ENCODE measurements at places on chromosomes 6 and 20. TPM values are rescaled to one million over a fixed set of nuclear protein-coding genes. Genes with fewer than 3 reads are reported as not detected.
A peak's percentile ranks its signal among the peaks of the same experiment; 100 is the strongest.

DDR1 gene
- 197 TPM for total RNA-seq

CST1 gene
- total RNA-seq = not detected

CDYL gene
- total RNA-seq = 25.2 TPM

HCK gene
- total RNA-seq = not detected

GRIK2 gene
- total RNA-seq = 0.40 TPM

C6orf141 gene
- 2.4 TPM for total RNA-seq

GRCh38 chr6:39206250-39206721 is 23.0 kb downstream of the KCNK5 start:
- no peak for DNase-seq

DNA sequence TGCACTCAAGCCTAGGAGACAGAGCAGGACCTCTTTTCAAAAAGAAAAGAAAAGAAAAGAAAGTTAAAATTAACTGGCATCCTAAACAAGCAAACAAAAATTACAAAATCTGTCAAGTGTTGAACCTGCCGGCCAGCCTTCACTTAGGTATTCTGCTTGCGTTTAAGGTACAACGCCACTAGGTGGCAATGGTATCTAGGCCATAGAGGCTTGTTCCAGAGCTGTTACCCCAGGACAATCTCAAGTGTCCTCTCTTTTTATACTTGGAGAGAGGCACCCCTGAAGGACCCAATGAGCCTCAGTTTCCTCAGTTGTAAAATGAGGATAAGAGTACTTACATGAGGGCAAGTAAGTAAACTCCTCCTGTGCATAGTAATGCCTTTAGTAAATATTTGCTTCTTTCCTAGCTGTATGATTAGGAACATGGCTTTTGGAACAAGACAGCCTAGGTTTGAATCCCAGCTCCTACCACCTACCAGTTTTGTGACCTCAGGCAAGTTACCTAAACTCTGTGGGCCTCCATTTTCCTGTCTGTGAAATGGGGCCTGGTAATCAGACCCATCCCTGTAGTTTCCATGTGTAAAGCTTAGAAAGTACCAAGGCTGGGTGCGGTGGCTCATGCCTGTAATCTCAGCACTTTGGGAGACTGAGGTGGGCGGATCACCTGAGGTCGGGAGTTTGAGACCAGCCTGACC is 5.8 kb upstream of the PACSIN1 start:
- peak; percentile 51 for DNase-seq

DNA sequence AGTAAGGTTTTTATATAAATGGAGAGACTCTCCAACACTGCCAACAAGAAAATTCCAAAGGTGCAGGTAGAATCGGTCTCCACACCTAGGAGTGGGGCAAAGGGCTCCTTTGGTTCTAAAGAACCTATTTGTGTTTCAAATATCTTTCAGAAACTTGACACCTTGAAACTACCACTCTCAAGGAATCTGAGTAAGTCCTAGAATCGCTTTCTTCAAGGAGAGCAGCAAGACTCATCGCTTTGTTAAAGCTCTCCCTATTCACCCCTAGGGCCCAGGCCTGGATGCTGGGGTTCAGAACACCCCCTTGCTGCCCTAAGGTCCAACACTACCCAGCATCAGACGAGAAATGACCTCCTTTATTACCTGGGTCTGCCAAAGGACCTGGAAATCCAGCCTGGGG is 2.0 kb downstream of the CLIC5 start:
- DNase-seq = no peak

DNA sequence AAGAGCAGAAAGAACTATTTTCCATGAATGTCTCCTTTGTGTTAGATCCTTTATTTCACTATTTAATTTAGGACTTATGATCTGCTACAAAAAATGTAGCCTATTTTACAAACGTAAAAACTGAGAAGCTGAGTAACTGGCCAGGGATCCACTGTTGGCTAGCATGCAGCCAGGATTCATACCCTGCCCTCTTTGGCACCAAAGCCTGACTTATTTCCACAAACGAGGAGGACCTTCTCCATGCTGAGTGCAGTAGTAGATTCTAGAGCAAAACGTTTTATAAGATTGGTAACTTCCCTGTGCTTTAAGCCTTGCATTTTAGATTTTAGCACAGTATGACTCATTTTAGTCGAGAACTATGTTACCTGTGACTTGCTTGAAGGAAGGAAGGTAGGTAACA is 74.3 kb downstream of the NCOA7 start:
- DNase-seq = no peak

DNA sequence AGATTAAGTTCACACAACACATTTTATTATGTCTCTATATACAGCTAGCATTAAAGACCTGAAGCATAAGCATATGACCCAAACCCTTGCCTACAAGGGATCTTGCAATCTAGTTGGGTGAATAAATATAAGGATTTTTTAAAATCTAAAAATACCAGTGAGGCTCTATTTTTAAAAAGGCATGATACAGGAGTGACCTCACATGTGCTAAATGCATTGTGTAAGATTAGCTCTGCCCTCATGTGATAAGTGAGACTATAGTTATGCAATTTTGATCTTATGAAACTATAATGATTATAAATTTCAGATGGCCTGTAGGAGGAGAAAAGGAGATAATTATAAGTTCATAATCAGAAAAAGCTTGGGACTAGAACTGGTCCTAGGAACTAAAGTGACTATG is 451.0 kb upstream of the MAN1A1 start:
- no peak for DNase-seq

DNA sequence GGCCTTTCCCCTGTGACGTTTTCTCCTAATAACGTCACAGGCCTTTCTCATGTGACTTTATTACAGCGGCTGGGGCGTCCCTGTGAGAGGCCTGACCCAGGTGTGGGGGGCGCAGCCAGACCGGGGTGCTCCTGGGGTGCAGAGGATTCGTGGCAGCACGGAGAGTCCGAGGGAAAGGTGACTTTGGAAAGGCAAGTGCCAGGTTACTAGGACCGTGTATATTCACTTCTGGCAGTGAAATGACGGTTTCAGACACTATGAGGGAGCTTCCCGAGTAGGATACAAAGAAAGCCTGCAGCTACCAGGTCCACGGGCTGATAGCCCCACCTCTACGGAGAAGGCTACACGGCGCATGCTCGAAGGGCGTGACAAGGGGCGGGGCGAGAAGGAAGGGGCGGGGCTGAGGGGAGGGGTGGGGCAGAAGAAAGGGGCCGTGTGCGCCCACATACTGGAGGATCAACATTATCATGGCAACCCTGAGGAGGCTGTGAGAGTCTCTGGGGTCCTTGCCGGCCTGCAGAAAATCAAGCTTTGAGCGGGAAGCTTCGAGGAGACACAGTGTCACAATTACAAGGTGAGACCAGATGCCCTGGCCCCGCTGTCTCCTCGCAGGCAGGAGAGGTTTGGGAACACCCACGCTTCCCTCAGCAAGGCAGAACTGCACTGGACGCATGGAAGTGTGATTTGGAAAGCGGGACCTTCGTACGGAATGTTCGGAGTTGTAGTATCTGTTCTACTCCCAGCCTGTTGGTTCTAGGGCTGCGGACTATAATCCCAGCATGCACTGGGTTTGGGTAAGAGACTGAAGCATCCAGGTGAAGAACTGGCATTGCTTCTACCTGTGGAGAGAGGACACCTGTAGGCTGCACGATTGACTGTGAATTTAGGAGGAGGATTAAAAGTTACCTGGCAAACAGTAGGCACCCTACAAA is 54.4 kb upstream of the ZNF337 start:
- peak; percentile 26 for DNase-seq

GRCh38 chr6:144119376-144119775 is 24.0 kb upstream of the SF3B5 start:
- no peak for DNase-seq

Measured in renal cortical epithelial cell (primary cell).